Activated CD4-positive, alpha-beta T cell treated with anti-CD3 and anti-CD28 coated beads for 1 hour (primary cell): ENCODE measurements at places on chromosomes 1 and 21.

DNA sequence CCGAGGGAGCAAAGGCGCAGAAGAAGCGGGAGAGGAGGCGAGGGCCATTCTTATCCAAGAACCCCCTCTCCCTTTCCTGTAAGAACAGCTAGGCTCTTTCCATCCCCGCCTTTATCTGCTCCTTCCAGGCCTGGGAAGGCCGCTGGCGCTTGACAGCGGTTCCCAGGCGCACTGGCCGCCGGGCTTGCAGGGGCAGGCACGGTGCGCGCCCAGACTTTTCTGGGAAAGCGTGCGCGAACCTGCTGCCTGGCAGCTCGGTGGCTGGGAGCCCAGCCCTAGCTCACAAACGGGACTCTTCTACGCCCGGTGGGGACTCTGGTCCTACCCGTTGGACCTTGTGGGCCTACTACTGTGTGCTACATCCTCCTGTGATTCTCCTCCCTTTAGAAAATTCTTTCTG is 8.8 kb upstream of the IFNLR1 start:
- no peak for DNase-seq

DNA sequence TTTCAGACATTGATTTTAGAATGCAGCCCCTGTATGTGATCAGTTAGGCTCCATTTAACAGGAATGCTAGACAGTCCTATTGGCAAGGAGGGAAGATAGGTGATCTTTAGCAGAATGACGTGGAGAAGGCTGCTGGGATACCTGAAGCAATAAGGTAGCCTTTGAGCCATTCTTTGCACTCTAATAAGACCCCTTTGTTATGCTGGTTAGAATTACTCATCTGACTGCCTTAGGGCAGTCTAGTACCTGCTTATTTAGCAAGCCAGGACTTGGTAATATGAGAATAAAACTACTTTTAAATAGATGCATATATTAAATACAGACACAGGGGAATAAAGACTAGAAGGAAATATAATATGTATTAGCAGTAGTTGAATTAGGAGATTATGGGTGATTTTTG is 29.1 kb downstream of the NGF start:
- no peak for DNase-seq

DNA sequence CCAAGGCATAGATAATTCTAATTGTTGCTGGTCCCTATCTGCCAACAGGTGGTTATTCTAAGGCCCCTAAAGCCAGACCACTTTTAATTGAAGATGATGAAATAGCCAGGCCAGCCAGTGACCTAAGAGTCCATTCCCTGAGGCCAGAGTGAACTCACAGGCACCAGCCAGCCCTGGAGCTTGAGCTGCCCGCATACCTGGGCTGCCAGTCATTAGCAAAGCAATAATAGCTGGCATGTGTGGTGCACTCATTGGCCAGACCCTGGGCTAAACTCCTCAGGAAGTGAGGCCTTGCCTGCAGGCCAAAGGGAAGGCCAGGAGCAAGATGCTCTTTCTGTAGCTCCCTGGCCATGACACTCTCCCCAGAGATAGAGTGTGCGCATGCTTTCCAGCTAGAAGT is 180.4 kb upstream of the KLHDC7A start:
- DNase-seq: no peak

DNA sequence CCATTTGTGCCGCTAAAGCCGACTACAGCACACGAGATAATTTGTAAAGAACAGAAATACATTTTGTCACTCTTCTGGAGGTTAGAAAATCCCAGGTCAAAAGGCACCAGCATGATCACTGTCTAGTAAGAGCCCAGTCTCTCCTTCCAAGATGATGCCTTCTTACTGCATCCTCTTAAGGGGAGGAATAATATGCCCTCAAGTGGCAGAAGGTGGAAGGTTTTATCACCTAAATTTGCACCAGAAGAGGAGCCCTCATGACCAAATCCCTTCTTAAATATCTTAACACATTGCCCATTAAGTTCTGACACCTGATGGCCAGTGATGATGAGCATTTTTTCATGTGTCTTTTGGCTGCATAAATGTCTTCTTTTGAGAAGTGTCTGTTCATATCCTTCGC is 326.7 kb upstream of the RGS18 start:
- DNase-seq: no peak

- DNase-seq: no peak
Measured at GRCh38 chr1:26010825-26011224, 10.8 kb upstream of the EXTL1 start.

GRCh38 chr1:233815865-233816264 is 88.6 kb upstream of the SLC35F3 start:
- DNase-seq: no peak

- no peak for DNase-seq
Measured at GRCh38 chr1:116559304-116559761, 11.5 kb downstream of the CD58 start.

- no peak for DNase-seq
Measured at GRCh38 chr1:115728341-115728740, 40.2 kb downstream of the CASQ2 start.

GRCh38 chr1:179767177-179767581 is 24.1 kb downstream of the FAM163A start:
- DNase-seq: no peak

DNA sequence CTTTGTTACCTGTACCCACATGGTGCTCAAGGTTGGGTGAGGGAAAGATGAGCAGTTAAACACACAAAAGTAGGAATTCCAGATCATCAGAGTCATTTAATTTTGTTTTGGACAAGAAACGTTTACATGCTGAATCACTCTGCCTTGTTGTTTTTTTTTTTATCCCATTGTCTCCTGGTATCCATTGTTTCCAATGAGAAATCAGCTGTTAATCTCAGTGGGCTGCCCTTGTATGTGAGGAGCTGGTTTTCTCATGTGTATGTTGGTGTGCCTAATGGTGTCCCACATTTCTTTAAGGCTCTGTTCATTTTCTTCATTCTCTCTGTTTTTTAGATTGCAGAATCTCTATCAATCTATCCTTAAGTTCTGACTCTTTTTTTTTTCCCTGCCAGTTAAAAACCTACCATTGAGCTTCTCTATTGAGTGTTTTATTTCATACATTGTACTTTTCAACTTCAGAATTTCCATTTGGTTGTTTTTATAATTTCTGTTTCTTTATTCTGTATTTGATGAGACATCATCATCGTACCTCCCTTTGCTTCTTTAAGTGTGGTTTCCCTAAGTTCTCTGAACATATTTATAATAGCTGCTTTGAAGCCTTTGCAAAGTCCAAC is 8.8 kb upstream of the OBSCN start:
- DNase-seq: no peak

- no peak for DNase-seq
Measured at GRCh38 chr1:167582722-167583121, 29.2 kb upstream of the CREG1 start.

DNA sequence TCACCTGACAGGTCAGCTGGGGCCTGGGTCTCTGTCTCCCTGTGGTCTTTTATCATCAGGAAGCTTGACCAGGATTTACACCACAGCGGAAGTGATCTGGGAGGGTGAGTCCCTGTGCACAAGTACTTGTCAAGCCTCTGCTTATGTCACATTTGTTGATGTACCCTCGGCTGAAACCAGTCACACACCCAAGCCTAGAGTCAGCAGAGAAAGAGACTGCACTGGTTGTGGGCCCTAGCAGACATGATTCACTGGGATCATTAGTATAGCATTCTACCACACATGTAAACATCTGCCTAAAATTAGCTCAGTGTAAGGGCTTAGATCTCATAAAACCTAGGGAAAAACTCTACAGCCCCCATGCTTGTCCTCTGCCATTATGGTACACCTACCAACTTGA is 79.3 kb upstream of the LAMC2 start:
- DNase-seq: no peak

DNA sequence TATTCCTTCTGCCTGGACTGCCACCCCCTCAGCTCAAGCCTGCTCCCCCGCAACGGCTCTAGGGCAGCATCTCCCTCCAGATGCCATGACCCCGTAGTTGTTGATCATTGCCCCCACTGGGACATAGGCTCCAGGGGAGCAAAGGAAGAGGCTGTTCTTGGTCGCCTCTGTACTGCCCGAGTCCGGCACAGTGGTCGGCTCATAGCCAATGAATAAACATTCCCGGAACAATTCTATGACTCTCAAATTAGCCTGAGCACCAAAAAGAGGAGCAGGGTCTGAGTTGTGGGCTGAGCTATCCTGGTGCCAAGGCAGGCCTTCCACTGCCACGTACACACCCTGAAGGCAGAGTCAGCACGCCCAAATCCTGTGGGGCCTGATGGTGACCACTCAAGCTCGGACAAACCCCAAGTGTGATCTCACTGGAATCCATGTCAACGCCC is 33.1 kb downstream of the CAPZB start:
- DNase-seq: no peak

DNA sequence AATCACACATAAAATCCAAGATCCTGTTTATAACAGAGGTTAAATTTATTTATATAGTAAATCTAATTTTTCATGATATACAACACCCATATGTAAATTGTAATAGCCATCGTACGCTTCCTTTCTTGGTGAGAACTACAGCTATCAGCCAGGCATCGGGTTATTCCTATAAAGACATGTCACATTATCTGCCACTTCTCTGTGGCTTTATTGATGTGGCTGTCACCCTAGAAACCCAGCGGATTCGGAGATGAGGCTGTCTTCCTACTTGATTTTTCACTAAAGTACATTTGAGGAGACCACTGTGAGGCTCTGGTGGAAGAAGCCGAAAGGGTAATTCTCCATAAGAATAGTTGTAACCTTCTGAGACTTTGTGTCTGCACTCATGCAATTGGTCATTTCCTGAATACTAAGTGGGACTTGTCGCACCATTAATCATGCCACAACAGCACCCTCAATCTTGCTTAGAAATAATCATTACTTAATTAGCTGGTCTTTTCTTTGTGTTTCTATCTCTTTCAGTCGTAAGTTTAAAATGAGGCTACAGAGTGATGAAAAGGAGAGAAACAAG is 106.0 kb downstream of the NTNG1 start:
- no peak for DNase-seq

DNA sequence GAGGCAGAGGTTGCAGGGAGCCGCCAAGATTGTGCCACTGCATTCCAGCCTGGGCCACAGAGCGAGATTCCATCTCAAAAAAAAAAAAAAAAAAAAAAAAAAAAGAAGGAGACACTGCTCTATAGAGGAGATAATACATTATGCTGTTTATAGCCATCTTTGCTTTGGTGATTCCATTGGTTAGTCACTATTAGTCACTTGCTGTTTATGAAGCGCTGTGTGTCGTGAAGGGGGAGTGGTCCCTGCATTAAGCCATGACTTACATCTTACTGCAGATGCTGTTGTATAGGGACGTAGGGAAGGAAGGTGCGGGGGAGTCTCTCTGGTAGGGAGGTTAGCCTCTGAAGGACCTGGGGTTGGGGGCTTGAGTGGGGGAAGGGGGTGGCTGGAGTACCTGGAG is 48.3 kb downstream of the HUNK start:
- no peak for DNase-seq

GRCh38 chr1:50666849-50667248 is 243.6 kb upstream of the DMRTA2 start:
- DNase-seq: no peak

- DNase-seq: no peak
Measured at GRCh38 chr1:69650779-69651178, 83.1 kb downstream of the LRRC7 start.

GRCh38 chr1:22295856-22296255 is 153.0 kb upstream of the WNT4 start:
- no peak for DNase-seq

GRCh38 chr1:153430561-153430960 is 14.2 kb downstream of the S100A7A start:
- DNase-seq: no peak

- DNase-seq: no peak
Measured at GRCh38 chr1:96840396-96840795, 118.8 kb downstream of the PTBP2 start.

DNA sequence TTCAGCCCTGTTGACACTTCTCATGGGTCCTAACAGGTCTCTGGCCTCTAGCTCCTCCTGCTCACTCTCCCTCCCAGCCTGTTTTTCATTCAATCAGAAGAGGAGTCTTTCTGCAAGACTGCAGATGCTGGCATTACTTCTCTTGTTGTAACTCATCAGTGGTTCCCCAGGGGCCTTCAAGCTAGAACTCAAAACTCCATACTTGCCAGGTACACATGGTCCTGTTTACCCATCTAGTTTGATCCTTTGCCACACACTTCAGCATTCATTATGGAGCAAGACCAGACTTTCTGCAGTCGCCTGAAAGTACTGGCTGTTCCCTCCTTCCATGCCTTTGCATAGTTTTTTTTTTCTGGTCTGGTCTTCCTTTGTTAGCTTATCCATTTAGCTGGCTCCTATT is 47.9 kb downstream of the SERBP1 start:
- no peak for DNase-seq

GRCh38 chr1:60813071-60813470 is 269.3 kb upstream of the NFIA start:
- DNase-seq: no peak

DNA sequence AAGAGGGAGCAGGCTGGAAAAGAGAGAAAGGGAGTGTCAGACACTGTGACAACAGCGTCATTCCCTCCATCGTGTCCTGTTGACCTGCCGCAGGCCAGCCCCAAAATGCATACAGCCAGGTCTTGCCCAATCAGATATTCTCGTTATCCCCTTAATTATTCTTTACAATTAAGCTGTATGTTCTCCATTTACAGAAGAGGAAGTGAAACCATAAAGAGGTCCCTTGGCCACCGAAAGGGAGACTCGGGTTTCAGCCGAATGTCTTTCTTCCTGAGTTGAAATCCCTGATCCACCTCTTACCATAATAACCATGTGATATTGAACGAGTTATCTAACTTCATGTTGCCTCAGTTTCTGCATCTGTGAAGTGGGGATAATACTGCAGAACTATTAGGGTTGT is 70.5 kb downstream of the IGSF21 start:
- DNase-seq: no peak

- DNase-seq: no peak
Measured at GRCh38 chr1:17274186-17275170, 25.6 kb downstream of the PADI3 start.

- no peak for DNase-seq
Measured at GRCh38 chr1:181155339-181155738, 66.8 kb downstream of the IER5 start.

DNA sequence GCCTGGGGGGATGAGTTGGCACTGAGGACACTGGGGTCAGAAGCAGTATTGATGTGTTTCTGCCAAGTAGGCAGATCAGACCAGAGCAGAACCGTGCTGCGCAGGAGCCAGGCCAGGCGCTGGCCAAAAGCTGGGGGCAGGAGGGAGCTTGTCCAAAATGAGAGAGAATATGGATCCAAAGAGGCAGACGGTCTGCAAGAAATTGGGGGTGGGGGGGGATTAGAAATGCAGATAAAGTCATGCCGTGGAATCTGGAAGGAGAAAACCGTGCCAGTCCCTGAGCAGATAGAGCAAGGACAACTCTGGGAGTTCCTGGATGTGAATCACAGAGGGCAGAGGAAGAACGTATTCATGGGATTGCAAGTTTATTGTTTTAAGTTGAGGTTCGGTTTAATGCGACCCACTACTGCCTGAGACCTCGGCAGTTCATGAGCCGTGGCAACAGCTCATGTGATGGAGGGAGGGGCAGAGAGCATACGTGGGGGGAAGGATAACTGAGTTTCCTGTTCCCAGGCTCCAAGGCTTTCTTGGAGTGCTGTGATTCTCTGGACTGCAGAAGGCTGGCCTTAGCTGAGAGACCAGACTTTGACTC is 224.0 kb downstream of the FGGY start:
- no peak for DNase-seq
